ENCODE measurements at places on chromosomes 2 and 18.

DNA sequence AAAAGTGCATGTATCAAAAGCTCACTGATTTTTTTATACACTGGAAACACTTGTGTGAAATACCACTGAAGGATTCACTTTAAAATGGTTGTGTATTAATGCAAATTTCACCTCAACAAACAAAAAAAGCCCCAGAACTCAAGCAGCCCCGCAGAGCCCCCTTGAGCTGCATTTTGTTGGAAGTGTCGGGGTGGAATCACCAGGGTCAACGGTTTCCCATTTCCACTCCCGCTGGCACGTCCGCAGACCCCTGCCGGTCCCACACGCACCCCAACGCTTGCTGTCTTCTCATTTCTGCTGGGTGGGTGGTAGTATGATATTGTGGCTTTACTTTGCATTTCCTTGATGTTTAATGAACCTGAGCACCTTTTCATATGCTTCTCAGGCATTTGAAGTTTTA, 239.7 kb downstream of the FAM210A start:
- no peak for DNase-seq

DNA sequence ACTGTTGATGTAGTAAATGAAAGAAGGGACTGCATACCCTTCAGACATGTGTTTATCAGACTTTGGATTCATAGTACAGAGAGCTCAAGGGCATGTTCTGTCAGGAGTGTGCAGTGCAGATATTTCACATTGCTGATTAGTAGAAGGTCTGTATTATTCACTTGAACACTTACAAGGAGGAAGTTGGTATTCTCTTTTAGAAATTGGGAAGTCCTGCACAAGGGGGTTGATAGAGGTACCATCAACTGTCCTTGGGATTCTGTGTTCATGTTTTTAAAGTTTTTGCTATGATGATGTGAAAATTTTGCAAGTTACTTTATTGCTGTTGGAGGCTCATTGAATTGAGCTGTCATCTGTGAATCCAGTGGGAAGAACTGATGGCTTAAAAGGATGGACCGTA, 6.7 kb downstream of the PSMD1 start:
- no peak for DNase-seq

GRCh38 chr18:4721545-4721944, 266.4 kb upstream of the DLGAP1 start:
- no peak for DNase-seq

GRCh38 chr18:457140-457519, 43.4 kb downstream of the COLEC12 start:
- no peak for DNase-seq

GRCh38 chr18:11927497-11927896, 19.4 kb upstream of the MPPE1 start:
- no peak for DNase-seq

DNA sequence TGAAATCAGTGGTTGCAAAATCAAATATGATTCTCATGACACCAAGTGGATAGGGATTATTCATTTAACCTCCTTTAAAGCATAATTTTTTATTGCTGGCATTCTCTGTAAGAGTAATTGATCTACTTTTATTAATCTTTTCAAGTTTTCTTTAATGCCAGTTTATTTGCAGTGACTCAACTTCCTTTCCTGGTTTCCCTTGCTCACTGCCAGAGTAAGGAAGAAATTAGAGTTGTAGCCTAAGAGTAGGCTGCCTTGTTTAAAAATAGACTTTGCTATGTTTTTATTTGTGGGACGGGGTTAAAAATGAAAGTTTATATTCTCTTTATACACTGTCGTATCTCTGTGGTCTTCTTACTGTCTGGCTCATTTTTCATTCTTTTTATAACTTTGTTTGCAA, 148.6 kb downstream of the WDR7 start:
- DNase-seq: no peak

GRCh38 chr2:156189584-156189983, 142.9 kb downstream of the NR4A2 start:
- DNase-seq: no peak

DNA sequence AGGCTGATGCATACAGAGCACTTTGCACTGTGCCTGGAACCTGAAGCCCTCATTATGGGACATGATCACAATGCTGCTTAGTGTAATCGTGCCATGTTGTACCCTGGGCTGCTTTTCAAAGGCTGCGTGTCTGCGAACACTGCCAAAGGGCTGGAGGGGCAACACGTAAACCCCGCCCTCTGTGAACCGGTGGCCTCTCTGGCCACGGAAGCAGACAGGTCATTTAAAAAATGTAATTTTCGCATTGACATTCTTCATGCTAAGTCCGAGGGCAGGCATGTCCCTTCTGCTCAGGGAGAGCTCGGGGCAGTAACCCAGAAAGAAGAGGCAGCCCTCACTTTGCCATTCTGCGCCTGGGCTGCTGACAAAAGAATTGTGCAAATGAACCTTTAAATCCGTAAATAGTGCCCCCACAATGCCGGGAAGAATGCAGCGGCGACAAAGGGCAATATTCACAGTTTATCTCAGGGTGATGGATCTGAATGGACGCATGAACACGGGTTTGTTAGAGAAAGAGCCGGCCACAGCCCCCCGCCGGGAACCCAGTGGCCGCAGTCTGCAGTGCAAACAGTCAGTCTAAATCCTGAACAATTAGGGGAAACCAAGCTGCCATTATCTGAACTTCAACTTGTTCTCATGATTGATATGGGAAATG, 226.1 kb downstream of the MYCN start:
- no peak for DNase-seq

GRCh38 chr2:28336982-28337627, 55.6 kb upstream of the FOSL2 start:
- no peak for DNase-seq

- DNase-seq: peak; percentile 77
Observed at GRCh38 chr2:172404824-172405223, 22.6 kb upstream of the ITGA6 start.

GRCh38 chr2:16931441-16931840, 265.8 kb upstream of the CYRIA start:
- no peak for DNase-seq

DNA sequence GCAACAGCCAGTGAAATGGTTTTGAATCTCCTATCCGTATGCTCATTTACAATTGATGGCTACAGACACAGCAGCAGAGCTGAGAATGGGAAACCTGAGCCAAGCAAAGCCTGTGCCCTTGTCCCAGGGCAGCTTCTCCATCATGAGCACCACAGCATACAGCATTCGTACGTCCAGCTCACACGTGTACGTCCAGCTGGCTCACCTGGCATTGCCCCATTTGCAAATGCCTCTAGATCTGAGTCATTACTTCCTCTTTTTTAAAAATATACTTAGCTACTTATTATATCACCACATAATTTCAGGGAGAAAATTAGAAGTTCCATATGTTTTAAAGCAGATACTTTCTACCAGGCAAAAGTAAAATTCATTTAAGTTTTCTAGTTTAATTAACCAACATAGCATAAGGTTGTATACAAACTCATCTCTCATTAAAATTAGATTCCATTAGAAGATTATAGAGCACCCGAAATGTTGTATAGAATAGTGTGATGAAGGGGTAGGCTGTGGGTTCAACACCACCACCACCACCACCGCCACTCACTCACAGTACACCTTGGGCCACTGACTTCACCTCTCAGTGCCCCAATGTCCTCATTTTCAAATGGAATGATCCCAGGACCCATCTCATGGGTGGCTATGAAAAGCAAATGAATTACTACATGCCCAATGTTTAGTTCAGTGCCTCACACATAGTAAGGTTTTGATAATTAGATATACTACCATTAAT, 31.4 kb upstream of the TMEM177 start:
- DNase-seq: peak; percentile 70

GRCh38 chr2:30185178-30185577, 38.4 kb downstream of the YPEL5 start:
- DNase-seq: no peak

GRCh38 chr18:48803518-48803917, 147.2 kb downstream of the SMAD7 start:
- DNase-seq: no peak

GRCh38 chr2:60292242-60292641, 261.2 kb downstream of the BCL11A start:
- DNase-seq: no peak

DNA sequence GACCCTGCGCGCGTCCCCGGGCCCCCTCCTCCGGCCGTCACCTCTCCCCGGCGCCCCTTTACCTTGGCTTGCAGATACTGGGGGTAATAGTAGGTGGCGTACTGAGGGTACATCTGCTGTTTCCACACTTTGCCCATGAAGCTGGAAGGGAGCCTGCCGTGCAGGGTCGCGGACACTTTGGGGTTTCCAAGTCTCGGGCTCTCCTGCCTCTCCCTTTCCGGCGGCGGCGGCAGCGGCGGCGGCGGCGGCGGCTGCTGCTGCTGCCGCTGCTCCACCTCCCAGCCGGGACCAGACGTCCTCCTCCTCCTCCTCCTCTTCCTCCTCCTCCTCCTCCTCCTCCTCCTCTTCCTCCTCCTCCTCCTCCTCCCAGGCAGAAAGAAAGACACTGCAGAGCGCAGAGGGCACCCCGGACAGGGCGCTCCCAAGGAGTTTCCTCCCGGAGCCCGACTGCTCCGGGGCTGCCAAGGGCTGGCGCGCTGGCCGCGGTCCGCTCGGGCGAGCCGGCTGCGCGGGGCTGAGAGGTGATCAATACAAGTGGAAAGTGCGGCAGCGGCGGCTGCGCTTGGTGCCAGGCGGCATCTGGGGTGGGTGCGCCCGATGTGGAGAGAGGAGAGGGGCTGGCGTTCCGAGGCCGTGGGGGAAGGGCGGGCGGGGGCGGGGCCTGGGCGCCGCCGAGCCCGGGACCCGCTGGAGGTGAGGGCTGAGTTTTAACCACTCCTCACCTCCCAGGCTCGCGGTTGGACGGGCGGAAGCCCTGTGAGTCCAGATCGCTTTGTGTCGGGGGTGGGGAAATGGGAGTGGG, at the start of gene RBMS1:
RBMS1 (minus strand) TSS at position 581 of the 802 bp plus-strand sequence; CDS start at position 137, 444 bp downstream.
- peak; percentile 8 for DNase-seq

DNA sequence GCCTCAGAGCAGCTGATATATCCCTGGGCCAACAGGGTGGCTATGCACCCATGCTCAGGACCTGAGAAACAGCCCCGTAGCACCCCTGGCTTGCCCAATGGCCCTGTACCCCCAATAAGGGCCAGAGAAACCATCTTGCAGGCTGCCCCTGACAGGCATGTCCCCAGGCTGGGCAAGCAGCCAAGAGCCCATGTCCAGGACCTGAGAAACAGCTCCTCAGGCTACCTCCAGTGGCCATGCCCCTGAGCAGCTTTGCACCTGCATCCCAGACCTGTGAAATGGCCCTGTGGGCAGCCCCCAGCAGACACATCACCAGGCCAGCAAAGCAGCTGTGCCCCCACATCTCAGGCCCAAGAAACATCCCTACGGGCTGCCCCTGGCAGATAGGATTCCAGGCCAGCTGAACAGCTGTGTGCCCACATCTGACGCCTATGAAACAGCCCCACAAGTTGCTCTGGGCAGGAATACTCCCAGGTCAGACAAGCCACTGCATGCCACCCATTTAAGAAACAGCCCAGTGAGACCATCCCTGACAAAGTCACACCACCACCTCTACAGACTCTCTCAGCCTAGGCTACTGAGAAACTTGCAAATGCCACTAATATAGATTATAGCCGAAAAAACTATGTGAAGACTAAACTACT, 84.1 kb downstream of the TMEM237 start:
- DNase-seq: no peak

DNA sequence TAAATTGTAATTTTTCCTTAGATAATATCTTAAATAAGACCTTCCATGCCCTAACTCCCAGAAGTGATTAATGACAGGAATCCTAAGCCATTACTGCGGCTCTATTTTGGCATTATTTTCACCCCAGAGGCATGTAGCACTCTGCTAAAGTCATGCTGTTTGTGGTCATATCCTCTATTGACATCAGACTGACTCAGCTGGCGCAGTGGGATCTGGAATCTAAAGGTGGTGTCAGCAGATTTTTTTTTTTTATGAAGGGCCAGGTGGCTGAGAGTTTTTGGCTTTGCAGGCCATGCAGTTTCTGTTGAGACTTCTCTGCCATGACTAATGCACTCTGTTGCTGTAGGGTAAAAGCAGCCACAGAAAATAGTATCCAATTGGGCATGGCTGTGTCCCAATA, 64.1 kb upstream of the ACVR1C start:
- DNase-seq: peak; percentile 93

DNA sequence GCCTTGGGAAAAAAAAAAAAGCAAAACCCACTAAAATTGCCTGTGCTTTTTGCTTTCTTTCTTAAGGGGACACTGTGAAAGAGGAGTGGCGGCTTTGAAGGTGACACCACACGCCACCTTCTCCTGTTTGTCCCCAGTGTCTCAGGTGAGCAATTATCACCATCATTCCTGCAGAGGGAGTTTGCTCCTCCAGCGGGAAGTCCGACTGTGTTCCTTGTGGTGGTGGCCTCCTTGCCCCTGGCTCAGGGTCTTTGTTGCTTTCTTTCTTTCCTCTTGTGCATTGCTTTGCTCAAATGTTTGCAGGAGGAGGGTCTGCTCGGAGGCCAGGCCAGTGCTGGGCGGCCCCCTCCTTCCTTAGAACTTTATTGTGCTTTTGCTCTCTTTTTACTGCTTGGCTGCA, 164.3 kb upstream of the CXCR4 start:
- no peak for DNase-seq

GRCh38 chr2:224142397-224143312, 103.6 kb upstream of the SERPINE2 start:
- peak; percentile 48 for DNase-seq

DNA sequence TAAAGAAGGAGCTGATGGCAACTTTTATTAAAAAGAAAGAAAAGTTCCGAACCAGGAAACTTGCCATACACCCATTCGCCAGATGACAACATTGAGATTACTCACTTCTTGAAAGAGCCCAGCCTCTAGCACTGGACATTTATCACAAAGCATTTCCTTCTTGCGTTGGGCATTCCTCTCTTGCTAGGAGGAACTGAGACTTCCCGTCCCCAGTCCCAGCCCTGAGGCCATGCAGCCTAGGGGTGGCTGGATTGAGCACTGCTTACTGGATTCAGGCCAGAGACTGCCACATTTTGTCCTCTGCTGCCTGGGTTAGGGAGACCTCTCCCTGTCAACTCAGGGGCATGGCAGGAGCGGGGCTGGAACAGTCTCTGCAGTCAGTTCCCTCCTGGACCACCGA, 80.1 kb downstream of the SDC1 start:
- no peak for DNase-seq

DNA sequence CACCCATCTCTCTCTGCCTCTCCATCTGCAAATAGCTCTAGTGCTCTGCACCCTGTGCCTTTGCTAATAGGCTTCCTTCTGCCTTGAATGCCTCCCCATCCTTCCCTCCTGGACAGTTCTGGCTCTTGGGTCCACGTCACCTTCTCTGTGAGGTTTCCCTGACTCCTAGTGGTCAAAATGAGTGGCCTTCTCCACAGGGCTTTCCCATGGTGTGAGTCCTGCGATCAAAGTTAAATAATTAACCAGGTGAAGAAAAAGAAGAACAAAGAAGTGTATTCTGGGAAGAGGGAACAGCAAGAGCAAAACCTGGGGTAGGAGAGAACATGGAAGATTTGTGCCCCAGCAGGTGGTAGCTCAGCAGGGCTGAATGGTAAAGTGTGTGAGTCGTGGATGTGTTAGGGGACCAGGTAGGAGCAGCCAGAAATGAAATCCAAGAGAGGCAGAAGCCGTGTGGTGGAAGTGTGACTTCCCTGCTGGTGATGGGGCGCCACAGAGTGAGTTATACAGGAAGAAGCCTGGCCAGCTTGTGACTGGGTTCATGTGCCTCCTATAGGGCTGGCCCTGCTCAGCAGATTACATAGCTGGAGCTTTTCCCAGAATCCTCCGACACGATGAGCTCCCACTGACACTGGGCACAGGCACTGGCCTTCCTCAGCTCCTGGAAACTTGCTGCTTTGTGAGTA, 93.8 kb upstream of the LDAH start:
- DNase-seq: no peak

GRCh38 chr2:43129676-43130547, 96.5 kb downstream of the ZFP36L2 start:
- no peak for DNase-seq
